Mesothelial cell of epicardium (in vitro differentiated cells): ENCODE measurements at places on chromosomes 12 and 14.

GRCh38 chr14:71117839-71118743 is 210.8 kb downstream of the PCNX1 start:
- H3K4me3 ChIP-seq = no peak overlapping the region
- peaks cover 20% of the 10 kb centered on the region for H3K36me3 ChIP-seq
- H3K4me1 ChIP-seq = peaks cover 37% of the 10 kb centered on the region
- H3K27me3 ChIP-seq = no peaks in the 10 kb centered on the region

DNA sequence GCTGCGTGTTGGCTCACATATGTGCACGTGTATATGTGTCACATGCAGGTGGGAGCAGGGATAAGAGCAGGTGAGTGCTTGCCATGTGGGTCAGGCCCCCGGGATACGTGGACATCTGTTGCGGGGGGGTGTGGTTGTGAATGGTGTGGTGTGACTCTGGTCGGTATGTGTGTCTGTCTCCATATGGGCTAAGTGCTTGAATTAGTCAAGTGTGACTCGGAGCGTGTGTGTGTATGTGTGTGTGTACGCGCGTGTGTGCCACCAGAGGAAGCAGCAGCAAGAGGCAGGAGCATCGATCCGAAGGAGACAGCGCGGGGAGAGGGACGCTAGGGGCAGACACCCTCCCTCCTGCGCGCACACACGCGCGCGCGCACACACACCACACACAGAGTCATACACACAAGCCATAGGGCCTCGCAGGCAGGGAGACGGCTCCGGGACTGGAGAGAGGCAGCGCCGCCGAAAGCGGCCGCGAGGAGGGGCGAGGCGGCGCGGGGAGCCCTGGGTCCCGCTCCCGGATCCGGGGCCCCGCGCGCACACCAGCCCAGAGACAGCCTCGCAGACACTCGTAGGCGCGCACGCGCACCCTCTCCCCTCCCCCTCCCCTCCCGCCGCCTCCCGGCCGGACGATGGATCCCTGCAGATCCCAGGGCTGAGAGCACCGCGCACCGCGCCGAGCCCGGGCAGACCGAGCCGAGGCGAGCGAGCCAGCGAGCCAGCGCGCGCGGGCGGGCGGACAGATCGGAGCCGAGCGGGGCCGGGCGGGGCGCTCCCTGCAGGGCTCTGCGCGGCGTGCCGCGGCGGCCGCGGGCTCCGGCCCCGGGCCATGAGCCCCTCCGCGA is at the start of gene ASIC1:
TSS of gene ASIC1 (plus strand) at position 597 of the 842 bp plus-strand sequence. CDS start 1,171 bp downstream, outside the sequence.
- H3K4me3 ChIP-seq = peak within 1 kb of the TSS; percentile 78
- peak; percentile 79 for DNase-seq
- peak within 1 kb of the TSS; percentile 52 for H3K27ac ChIP-seq
- H3K27me3 ChIP-seq = peaks cover 69% of the 10 kb centered on the region

GRCh38 chr12:40170593-40170992 is 54.2 kb upstream of the LRRK2 start:
- H3K27ac ChIP-seq = no peak overlapping the region
- no peaks in the 10 kb centered on the region for H3K36me3 ChIP-seq
- no peaks in the 10 kb centered on the region for H3K27me3 ChIP-seq
- no peak overlapping the region for H3K4me3 ChIP-seq
- no peak for DNase-seq
- H3K4me1 ChIP-seq = no peaks in the 10 kb centered on the region

GRCh38 chr12:56334490-56334793 is 642 bp upstream of the PAN2 start:
- H3K27me3 ChIP-seq = no peaks in the 10 kb centered on the region
- peak overlapping the region; percentile 100 for H3K27ac ChIP-seq
- H3K36me3 ChIP-seq = no peaks in the 10 kb centered on the region
- H3K4me1 ChIP-seq = peaks cover 19% of the 10 kb centered on the region
- DNase-seq = no peak

- no peak overlapping the region for H3K27ac ChIP-seq
- no peaks in the 10 kb centered on the region for H3K27me3 ChIP-seq
- DNase-seq = no peak
- H3K4me3 ChIP-seq = no peak overlapping the region
- H3K36me3 ChIP-seq = no peaks in the 10 kb centered on the region
- peaks cover 26% of the 10 kb centered on the region for H3K4me1 ChIP-seq
Measured at GRCh38 chr12:22409377-22410164, 75.1 kb upstream of the ST8SIA1 start.

DNA sequence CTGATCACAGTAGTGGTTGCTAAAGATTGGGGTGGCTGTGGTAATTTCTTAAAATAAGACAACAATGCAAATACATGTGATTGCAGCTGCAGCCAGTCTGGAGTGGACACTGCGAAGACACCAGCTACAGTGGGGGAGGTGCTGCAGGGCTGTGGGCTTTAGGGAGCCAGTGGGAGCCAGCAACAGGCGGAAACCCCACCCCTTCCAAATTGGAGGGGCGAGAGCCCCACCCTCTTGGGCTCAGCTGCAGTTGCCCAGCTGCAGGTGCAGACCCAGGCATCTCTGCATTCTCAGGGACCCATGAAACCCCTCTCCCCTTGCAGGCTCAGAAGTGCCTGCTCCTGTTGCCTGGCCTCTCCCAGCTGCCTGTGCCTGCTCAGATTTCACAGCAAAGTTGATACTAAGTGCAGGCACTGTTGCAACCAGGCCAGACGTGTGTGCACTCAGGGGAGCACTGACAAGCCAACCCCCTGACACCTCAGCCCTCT is 104.8 kb downstream of the MYF5 start:
- no peak overlapping the region for H3K27ac ChIP-seq
- H3K4me3 ChIP-seq = no peak overlapping the region
- no peaks in the 10 kb centered on the region for H3K27me3 ChIP-seq
- no peak for DNase-seq
- peaks cover 2% of the 10 kb centered on the region for H3K36me3 ChIP-seq

DNA sequence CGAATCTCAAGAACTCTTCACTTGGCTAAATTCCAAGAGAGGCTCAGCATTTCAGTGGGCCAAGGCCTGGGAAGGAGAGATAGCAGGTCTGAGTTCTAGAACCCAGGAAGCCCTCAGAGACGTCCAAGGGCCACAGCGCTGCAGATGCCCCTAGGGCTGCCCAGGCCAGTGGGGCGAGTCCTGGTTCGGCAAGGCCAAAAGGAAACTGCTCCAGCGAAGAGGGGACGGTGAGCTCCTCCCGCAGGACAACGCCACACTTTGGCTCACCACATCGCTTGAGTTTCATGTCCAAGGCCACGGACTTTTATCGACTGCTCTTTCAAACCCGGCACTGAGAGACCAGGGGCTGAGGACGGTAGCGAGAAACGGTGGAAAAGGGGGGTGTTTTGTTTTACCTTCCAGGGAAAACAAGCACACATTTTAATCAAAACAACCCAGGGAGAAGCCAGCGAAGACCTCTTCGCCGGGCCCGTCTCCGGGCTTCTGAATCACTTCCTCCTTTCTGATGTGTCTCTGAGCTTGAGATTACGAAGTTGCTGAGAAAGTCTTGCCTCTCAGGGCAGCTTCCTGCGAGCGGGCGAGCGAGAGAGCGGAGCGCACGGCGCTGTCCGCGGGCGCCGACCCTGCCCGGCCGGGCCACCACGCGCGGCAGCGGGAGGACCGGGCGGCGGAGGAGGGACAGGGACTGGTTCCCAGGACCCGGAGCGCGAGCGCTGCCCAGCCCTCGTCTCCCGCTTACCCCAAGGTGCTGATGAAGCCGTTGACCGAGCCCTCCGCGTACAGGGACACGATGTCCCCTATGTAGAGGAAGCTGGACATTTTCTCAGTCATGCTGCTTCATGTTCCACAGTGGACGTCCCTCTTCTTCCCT is 808 bp downstream of the ITPR2 start:
- peak; percentile 27 for DNase-seq
- peak overlapping the region; percentile 96 for H3K27ac ChIP-seq
- no peaks in the 10 kb centered on the region for H3K36me3 ChIP-seq

- DNase-seq = no peak
- no peaks in the 10 kb centered on the region for H3K4me1 ChIP-seq
- no peaks in the 10 kb centered on the region for H3K36me3 ChIP-seq
- no peak overlapping the region for H3K27ac ChIP-seq
- H3K27me3 ChIP-seq = peaks cover 2% of the 10 kb centered on the region
- H3K4me3 ChIP-seq = no peak overlapping the region
Measured at GRCh38 chr12:15393995-15394394, 71.7 kb downstream of the PTPRO start.

- no peaks in the 10 kb centered on the region for H3K4me1 ChIP-seq
- DNase-seq = no peak
- H3K36me3 ChIP-seq = peaks cover 4% of the 10 kb centered on the region
- H3K27ac ChIP-seq = no peak overlapping the region
Measured at GRCh38 chr12:34291001-34291400, 268.7 kb downstream of the ALG10 start.

DNA sequence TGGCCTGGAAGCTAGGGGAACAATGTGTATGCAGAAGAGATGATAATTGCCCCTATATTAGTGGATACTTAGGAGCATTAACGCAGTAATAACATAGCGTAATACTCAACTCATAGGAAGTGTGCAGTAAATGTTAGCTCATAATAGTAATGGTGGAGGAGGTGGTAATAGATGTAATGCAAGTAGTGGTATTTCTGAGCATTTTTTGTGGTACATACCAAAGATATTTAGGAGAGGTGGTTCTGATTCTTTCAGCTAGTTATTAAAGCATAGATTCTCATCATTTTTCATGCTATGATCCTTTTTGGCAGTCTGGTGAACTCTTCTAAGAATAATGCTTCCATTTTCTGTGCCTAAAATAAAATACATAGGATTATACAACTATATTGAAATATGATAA is 233.1 kb downstream of the PTPRO start:
- no peak overlapping the region for H3K27ac ChIP-seq
- H3K36me3 ChIP-seq = peaks cover 3% of the 10 kb centered on the region
- peaks cover 13% of the 10 kb centered on the region for H3K4me1 ChIP-seq
- H3K27me3 ChIP-seq = no peaks in the 10 kb centered on the region
- DNase-seq = no peak
- no peak overlapping the region for H3K4me3 ChIP-seq

DNA sequence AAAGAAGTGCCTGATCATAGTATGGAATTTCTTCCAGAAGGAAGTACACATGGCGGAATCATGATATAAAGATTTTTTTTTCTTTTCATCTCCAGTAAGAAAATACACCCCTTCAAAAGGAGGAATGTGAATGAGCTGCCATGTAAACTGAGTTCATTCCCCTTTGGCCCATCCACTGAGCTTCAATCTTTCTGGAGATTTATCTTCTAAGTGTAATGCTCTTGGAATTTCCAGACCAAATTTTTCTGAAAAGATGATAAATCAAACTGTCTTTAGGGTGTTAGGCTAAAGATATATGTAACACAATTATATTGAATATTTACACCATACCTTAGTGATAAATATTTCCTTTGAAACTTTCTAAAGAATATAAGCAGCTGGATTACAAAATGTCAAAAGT is 5.2 kb downstream of the DCN start:
- no peaks in the 10 kb centered on the region for H3K27me3 ChIP-seq
- peaks cover 21% of the 10 kb centered on the region for H3K36me3 ChIP-seq
- peaks cover 43% of the 10 kb centered on the region for H3K4me1 ChIP-seq

- peaks cover 36% of the 10 kb centered on the region for H3K4me1 ChIP-seq
- no peak overlapping the region for H3K4me3 ChIP-seq
- peak overlapping the region; percentile 53 for H3K27ac ChIP-seq
- no peaks in the 10 kb centered on the region for H3K36me3 ChIP-seq
- no peak for DNase-seq
Measured at GRCh38 chr14:104151566-104152245, 13.3 kb downstream of the KIF26A start.

- H3K27me3 ChIP-seq = peaks cover 30% of the 10 kb centered on the region
- peaks cover 13% of the 10 kb centered on the region for H3K4me1 ChIP-seq
- peak; percentile 31 for DNase-seq
Measured at GRCh38 chr14:53963320-53964227, 6.9 kb upstream of the BMP4 start.

GRCh38 chr14:65213316-65213715 is 111.0 kb upstream of the MAX start:
- H3K4me1 ChIP-seq = peaks cover 17% of the 10 kb centered on the region
- no peak overlapping the region for H3K27ac ChIP-seq
- DNase-seq = no peak
- no peak overlapping the region for H3K4me3 ChIP-seq
- H3K27me3 ChIP-seq = no peaks in the 10 kb centered on the region
- H3K36me3 ChIP-seq = no peaks in the 10 kb centered on the region

DNA sequence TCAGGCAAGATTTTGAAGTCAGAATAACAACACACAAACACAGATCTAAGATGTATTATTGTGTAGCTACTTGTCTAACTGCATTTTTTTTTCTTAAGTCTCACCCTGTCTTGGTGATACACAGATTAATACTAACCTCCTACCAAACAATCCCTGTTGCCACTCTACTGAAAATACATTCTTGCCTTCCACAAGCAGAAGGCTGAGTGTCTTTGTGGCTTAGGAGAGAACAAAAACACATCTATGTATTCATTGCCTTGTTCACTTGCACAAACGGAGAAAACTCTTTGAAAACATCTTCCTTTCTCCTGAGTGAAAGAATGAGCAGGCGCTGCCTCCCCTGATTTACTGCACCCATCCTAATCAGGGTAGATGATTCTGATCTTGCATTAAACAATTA is 642.2 kb downstream of the DIO2 start:
- H3K36me3 ChIP-seq = no peaks in the 10 kb centered on the region
- DNase-seq = no peak
- peaks cover 52% of the 10 kb centered on the region for H3K4me1 ChIP-seq
- H3K27me3 ChIP-seq = no peaks in the 10 kb centered on the region
- H3K4me3 ChIP-seq = no peak overlapping the region
- no peak overlapping the region for H3K27ac ChIP-seq

GRCh38 chr12:130218682-130219081 is 56.4 kb downstream of the FZD10 start:
- H3K4me1 ChIP-seq = peaks cover 5% of the 10 kb centered on the region
- H3K27ac ChIP-seq = no peak overlapping the region
- no peaks in the 10 kb centered on the region for H3K36me3 ChIP-seq
- H3K27me3 ChIP-seq = peaks cover 64% of the 10 kb centered on the region
- no peak for DNase-seq

- peaks cover 33% of the 10 kb centered on the region for H3K4me1 ChIP-seq
- no peaks in the 10 kb centered on the region for H3K36me3 ChIP-seq
- no peak for DNase-seq
- H3K27me3 ChIP-seq = no peaks in the 10 kb centered on the region
- H3K4me3 ChIP-seq = no peak overlapping the region
Measured at GRCh38 chr14:54342806-54343205, 54.0 kb upstream of the CDKN3 start.

DNA sequence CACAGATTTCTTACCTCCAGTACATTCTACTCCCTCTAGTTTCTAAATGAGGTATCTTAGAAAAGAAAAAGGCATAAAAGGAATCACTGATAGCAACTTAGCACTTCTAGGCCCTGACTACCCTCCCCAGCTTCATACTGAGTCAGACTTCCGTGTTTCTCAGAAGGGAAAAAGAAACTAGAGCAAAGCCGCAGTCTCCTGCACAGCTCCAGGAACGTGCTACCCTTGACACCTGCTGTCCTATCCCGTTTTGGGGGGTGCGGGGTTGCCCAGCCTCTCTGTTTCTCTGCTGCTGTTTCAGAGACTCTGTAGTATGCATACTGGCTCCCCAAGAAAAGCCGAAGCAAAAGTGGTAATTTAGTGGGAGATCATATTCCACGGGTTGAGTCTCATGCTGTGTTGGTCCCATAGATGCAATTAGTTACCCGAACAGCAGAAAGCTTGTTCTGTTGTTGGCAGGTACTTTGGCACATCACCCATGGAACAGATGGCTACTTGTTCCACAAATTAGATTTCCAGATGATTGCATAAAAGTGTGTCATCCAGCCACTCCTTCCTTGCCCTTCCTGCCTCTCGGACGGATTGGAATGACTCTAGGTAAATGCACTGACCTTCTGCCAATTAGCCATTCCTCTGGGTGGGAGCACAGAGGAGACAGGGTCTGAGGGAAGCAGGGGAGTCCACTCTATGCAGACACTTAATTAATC is 438.1 kb downstream of the FUT8 start:
- no peak overlapping the region for H3K27ac ChIP-seq
- no peaks in the 10 kb centered on the region for H3K4me1 ChIP-seq
- no peak overlapping the region for H3K4me3 ChIP-seq
- no peak for DNase-seq
- H3K36me3 ChIP-seq = no peaks in the 10 kb centered on the region
- H3K27me3 ChIP-seq = no peaks in the 10 kb centered on the region
